Fibroblast of upper back skin (primary cell): ENCODE measurements at places on chromosomes 11 and 22.

DNA sequence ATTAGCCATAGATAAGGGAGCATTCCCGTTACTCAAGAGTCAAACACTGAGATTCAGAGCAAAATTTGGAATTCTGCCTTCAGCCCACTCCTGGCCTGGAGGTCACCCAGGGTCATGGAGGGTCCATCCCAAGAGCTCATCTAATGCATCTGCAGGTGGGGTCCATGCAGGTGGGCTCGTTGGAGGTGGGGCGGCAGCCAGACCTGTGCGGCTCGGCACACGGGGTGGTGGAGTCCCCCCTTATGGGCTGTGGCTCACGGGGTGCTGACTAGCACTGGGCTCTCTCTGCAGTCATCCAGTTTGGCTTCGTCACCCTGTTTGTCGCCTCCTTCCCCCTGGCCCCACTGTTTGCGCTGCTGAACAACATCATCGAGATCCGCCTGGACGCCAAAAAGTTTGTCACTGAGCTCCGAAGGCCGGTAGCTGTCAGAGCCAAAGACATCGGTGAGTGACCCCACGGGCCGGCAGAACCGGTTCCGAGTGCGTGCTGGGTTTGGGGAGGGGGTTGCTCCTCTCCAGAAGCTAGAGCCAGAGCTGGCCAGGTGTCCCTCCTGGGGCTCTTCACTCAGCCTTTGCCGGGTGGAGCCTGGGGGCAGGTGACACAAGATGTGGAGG lies 32.4 kb upstream of the FADD start:
- DNase-seq, result no peak

- DNase-seq, result peak; percentile 63
These were observed 164.1 kb downstream of the ARHGAP42 start for GRCh38 chr11:100851147-100851546.

DNA sequence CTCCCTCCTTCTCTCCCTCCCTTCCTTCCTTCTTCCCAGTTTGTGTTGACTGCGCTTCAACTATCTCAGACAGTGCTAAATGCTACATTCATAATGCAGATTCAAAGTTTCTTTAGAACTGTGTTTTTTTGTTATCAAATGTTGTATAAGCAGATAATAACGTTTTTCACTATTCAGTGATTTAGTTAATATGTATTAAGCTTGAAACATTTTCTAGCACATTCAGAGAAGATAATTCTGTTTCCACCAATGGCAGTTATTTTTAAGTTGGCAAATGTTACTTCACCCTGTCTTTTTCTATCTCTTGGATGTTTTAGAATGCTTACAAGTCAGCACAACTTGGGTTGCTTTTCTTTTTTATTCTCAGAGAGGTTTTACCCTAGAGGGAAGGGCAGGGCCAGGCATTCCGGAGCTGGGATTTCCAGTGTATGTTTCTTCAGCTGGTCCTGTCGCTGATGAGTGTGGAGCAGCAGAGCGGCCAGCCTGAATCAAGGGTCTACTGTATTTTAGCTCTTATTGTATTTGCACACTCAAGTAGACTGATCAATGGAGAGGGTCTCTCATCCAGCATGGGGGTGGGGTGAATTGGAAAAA lies 162.3 kb upstream of the ARHGAP20 start:
- no peak for DNase-seq

GRCh38 chr11:32494629-32495028 lies 59.3 kb upstream of the WT1 start:
- DNase-seq, result no peak

DNA sequence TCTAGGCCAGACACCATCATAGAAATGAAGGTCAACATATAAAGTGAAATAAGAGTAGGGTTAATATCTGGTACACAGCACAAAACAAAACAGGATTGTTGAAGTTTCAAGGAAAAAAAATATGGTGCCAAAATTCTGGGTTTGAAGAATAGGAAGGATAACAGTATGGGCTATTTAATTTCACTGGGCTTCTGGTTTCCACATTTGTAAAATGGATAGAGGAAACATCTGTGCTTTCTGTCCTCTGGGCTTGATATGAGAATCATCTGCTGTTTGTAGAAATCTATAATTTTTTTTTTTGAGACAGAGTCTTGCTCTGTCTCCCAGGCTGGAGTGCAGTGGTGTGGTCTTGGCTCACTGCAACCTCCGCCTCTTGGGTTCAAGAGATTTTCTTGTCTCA lies 13.8 kb upstream of the OR10V1 start:
- no peak for DNase-seq

- no peak for DNase-seq
These were observed 907.5 kb upstream of the CCDC90B start for GRCh38 chr11:84193706-84194105.

DNA sequence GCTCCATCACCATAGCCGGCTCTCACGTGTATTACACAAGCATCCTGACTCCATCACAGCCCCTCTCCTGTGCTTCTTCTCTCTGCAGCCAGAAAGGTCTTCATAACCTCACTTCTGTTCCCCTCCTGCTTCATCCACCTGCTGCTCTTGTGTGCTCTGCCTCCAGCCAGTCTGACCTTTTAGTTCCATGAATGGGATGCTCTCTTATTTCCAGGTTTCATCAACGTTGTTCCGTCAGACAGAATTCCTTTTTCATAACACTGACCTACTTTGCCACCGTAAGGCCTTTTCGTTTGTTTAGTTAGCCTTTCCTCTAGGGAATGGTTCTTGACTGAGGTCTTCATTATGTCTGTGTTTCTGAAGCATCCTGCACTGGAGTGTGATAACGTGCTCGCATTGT lies 18.8 kb downstream of the GRAMD1B start:
- DNase-seq, result no peak

DNA sequence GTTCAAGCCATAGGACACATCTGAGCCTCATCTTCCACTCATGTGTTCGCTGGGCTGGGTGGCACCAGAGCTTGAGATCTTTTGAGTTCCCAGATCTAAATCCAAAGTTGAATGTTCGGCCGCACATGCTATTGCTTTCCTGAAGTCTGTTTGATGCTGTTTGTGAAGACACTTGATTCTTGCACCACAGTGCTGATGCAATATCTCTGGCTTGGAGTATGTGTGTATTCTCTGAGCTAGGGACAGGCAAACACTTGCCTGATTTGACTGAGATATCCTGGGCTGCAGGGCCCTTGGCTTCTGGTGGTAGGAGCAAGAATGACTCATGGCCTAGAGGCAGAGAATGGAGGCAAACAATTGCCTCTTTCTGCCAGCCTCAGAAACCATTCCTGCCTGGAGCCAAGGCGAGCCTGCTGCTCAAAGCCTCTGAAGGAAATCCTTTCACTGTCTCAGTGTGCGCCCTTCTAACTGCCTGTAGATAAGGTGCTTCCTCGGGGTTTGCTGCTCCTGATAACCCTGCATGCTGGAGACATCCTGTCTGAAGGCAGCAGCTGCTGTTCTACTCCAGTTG lies 73.0 kb downstream of the CYB5R2 start:
- peak; percentile 60 for DNase-seq

GRCh38 chr11:2922655-2923054 lies 6.6 kb downstream of the PHLDA2 start:
- no peak for DNase-seq

- no peak for DNase-seq
These were observed 87.0 kb downstream of the PIWIL4 start for GRCh38 chr11:94654201-94654600.

DNA sequence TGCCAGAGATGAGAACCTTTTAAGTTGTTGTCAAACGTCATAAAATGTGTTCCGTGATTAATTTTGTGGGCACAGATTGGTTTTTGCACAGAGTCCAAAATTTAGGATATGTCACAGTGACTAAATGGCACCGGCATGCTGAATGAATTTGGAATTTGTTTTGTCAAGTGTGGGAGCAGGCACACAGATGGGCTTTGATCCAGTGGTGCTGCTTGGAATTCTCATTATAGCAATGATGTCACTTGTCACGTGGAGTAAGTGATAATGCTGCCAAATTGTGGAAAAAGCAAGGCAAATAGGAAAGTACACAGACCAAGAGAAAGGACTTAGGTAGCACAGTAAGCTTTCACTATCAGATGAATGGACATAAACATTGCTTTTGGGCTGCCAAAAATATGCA lies 8.0 kb upstream of the LIN7C start:
- peak; percentile 33 for DNase-seq

DNA sequence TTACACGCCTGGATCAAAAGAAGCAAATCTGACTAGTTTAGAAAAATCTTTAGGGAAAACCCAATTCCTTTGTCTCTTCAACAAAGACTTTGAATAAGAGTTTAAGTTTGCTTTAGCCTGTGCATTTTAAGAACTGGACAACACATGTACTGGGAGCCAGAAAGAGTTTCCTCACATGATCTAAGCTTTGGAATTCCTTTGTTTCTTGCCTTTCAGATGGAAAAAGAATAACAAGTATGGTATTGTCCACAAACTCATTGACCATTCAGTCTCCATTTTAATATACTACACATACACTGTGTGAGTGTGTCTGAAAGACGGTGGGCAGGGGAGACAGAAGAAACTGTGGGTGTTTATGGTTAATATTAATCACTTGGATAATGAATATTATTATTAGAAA lies 205.6 kb downstream of the MAML2 start:
- no peak for DNase-seq

DNA sequence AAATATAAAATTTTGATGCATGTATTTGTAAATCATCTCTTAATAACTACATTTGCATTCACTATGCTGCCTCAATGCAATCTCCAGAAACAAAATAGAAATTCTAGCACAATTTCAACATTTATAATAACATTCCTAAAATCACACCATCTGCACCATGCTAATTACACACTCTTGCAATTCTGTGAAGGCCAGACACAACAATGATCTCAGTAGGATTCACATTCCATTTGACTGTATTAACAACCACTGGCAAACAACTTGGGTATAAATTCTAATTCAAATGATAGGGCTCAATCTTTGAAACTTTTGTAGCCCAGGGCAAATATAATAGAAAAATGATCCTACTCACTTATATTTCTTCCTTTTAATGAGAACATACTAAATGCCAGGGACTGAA lies 25.9 kb downstream of the RAB6A start:
- DNase-seq, result peak; percentile 44

DNA sequence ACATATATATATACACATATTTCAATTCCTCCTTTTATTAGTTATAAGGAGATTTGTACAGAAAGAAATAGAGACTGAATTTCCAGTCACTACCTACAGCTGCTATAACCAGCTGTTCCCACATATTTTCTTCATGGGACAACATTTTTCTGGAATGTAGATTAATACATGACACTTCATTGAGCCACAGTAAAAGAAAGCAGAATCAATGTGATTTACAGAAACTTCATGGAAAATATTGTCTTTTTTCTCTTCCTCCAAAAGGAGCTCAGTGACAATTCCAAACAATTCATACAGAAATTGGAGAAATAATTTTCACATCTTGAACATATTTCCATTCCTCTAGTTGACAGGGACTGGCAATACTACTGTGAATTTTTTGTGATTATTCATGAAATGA lies 249.2 kb downstream of the DLG2 start:
- no peak for DNase-seq

DNA sequence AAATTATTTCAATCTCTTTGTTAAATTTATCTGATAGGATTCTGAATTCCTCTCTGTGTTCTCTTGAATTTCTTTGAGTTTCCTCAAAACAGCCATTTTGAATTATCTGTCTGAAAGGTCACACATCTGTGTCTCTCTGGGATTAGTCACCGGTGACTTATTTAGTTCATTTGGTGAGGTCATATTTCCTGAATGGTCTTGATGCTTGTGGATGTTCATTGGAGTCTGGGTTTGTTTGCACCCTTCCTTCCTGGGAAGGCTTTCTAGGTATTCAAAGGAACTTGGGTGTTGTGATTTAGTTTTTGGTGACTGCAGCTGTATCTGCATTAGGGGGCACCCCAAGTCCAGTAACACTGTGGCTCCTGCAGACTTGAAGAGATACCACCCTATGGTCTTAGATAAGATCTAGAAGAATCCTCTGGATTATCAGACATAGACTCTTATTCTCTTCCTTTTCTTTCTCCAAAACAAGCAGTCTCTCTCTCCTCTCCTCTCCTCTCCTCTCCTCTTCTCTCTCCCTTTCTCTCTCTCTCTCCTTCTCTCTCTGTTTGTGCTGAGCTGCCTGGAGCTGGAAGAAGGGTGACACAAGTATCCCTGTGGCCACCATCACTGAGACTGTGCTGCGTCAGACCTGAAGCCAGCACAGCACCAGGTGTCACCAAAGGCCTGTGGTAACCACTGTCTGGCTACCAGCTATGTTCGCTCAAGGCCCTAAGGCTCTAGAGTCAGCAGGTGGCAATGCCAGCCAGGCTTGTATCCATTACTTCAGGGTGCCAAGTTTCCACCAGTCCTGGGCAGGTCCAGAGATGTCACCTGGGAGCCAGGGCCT lies 3.3 kb upstream of the HEPN1 start:
- peak; percentile 44 for DNase-seq

GRCh38 chr11:84870486-84870885 lies 756.7 kb downstream of the DLG2 start:
- no peak for DNase-seq

GRCh38 chr11:34809191-34810106 lies 106.7 kb downstream of the APIP start:
- no peak for DNase-seq

GRCh38 chr22:35910926-35911325 lies 117.7 kb downstream of the RBFOX2 start:
- DNase-seq, result no peak

DNA sequence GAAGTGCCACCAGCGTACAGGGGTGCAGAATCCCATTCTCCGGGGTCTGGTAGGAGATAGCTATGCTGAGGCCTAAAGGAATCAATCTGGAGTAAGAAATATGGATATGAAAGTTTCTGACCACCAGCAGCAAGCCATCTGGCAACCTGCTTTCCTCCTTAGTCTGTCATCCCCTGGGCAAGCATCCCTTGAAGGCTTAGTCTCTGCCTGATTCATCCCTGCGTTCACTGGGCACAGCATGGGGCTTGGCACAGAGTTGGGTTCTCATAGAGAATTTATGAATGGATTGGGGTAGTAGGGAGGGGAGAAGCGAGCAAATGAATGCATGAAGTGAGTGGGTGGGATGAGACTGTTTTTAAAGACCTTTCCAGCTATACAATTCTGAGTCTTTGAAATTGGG lies 85.8 kb upstream of the NARS2 start:
- DNase-seq, result peak; percentile 23

DNA sequence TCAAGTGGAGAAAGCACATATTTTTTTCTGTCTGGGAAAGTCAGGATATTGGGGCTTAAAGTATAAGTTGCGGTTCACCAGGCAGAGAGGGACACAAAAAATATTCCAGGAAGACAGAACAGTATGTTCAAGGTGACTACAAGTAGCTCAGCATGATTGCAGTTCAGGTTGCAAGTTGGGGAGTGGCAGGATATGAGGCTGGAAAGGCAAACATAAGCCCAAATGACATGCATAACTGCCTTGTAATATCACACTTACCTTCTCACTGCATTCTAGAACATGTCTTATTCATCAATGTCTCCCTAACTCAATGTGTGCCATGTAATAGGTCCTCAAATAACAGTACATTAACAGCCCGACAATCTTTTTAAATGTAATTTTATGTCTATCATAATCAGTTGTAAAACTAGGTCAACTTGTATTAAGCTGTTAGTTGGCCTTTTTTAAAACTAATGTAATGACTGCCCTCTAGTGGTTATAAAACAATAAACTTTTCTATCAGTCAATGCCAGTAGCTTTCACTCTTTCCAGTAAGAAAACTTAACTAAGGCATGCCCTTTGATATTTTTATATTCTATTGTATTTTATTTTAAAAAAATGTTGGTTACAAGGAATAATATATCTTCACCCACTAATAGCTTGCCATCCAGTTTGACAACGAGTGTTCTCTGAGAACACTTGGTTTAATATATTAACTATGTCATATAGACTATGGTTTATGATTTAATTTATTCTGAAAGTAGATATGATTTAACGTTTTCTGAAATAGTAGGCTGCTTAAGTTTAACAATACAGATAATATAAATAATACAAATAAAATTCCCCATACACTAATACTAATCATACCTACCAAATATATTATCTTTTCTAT lies 39.4 kb upstream of the CFAP300 start:
- DNase-seq, result peak; percentile 55

GRCh38 chr11:65719871-65720210 lies 757 bp downstream of the RNASEH2C start:
- DNase-seq, result peak; percentile 11
